Activated effector memory CD4-positive, alpha-beta T cell treated with Interleukin-2 at 50 U/mL for 16 hours (primary cell): ENCODE measurements at places on chromosomes 16 and 17.

DNA sequence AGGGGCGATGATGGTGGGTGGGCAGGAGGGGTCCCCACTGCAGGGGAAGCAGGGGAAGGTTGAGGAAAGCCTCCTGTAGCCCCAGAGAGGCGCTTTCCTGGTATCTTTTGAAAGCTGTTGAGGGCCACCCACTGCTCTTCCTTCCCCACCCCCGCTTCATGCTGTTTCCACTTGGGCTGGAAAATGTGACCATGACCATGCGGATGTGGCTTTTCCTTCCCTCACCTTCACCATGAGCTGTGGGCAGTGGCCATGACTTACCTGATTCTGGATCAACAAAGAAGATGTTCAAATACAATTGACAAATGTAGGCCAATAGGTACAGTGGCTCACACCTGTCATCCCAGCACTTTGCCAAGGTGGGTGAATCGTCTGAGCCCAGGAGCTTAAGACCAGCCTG, 13.8 kb downstream of the MVP start:
- no peak for DNase-seq

- peak; percentile 54 for DNase-seq
Measured at GRCh38 chr17:48037036-48037837, at the start of gene COPZ2. COPZ2 (minus strand) TSS chr17:48037797; CDS start chr17:48037777, 20 bp downstream.

DNA sequence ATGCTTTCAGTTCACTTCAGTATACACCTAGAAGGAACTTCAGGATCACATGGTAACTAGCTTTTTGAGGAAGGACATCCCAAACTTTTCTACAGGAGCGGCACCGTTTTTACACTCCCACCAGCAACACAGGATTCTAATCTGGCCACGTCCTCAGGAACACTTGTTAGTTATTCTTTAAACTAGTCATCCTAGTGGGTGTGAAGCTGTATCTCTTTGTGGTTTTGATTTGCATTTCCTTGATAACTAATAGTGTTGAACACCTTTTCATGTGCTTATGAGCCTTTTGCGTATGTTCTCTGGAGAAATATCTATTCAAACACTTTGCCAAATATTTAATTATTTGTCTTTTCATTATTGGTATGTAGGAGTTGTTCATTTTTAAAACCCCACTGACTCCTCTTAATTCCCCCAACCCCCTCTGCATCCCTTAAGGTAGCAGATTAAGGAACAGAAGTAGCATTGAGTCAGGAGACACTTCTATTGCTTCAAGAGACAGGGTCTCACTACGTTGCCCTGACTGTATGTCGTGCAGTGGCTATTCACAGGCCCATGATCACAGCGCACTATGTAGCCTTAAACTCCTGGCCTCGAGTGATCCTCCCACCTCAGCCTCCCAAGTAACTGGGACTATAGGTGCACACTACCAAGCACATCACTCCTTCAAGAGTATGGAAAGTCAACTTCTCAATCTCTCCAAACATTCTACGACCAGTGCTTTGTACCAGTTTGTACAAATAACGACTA, 25.4 kb downstream of the YWHAE start:
- DNase-seq = no peak

DNA sequence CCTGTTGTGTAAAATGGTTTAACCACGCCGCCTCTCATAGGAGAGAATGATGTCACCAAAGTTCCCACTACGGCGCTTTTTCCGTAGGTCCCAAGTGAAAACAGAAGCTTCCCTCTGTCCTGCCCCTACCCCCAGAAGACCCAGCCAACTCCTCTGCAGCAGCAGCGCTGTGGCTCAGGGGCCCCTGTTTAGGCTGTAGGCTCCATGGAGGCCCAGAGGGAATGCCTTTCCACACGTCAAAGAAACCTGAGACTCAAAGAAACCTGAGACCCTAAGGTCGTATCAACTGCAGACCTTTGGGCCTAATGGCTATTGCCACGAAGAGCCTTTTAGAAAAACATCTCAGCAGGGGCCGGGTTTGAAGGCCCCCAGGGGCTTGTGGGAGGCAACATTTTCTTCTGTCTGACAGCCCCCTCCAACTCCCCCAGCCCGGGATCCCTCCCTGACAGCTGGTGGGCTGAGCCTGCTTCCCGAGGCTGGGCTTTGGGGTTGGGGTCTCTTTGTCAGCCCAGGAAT, 43.1 kb upstream of the MEAK7 start:
- no peak for DNase-seq

DNA sequence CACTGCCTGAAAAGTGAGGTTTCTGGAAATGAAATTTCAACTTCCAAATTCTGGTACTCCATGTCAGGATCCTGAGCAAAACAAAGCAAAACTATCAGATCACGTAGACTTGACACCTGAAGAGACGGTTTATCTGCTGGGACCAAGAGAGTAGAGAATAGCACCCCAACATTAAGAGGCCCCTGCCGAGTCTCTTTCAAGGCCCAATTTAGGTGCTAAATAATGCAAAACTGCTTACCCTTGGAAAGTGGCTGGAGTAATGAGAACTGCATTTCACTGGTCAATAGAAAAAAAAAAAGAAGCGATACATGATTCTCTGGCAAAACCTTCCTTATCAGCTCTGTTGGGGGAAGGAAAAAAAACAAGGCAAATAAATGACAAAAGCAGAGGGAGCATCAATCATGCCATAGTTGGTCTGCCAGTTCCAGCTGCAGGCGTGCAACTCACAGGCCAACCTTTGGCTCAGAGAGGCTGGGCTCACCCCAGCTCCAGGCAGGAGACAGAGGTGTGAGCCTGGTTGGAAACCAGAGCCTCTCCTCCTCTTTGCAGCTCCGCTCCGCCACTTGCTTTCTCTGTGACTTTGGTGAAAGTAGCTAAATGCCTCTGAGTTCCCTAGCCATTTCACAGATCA, 595.2 kb downstream of the TOX3 start:
- no peak for DNase-seq

DNA sequence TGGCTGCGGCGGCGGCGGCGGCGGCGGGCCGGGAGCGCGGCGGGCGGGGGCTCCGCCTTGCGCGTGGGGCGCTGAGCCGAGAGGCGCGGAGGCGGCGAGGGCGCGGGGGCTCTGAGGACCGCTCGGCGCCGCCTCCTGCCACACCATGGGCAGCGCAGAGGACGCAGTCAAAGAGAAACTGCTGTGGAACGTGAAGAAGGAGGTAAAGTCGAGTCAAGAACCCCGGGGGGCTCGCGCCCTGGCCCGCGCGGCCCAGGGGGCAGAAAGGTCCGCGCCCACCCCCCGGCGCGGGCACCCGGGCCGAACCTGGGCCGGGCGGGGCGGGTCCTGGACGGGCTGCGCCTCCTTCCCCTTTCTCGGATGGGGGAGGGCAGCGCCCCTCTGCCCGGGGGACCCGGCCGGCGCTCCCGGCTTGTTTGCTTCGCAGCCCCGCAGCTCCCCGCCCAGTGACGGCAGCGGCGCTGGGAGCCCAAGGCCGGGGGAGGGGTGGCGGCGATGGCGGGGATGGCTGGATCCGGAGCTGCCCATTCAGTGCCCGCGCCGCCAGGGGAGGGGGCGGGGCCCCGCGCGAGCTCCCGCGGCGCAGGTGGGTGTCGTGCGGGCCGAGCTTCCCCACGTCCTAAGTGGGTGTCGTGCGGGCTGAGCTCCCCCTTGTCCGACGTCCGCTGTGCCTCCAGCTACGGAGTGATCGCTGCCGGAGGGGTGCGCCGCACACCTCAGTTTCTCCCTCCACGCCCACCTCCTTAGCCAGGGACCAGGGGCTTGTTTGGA, 428 bp downstream of the SGSM2 start:
- DNase-seq = peak; percentile 39
